GM12878 (cell line): ENCODE measurements at places on chromosomes 4 and X. TPM values are rescaled to one million over a fixed set of nuclear protein-coding genes. Genes with fewer than 3 reads are reported as not detected.
A peak's percentile ranks its signal among the peaks of the same experiment; 100 is the strongest.

DNA sequence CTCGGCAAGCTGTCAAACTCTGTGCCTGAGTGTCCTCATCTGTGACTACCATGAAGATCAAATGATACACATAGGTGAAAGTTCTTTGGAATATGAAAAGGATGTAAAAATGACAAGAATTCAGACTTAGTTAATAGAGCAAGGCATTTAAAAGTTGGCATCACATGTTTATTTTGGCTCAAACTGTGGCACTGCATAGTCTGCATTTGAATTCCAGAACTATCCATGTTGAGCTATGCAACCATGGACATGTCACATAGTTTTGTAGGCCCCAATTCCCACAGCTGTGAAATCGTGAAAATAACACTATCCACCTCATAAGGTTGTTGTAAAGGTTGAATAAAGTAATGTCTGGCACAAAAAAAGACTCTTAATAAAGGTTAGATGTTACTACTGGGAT is 33.9 kb downstream of the AFF2 start:
- H3K27ac ChIP-seq: no peak overlapping the region
- DNase-seq: no peak
- H3K4me1 ChIP-seq: no peaks in the 10 kb centered on the region
- no peak overlapping the region for H3K4me3 ChIP-seq
- no peaks in the 10 kb centered on the region for H3K36me3 ChIP-seq

DNA sequence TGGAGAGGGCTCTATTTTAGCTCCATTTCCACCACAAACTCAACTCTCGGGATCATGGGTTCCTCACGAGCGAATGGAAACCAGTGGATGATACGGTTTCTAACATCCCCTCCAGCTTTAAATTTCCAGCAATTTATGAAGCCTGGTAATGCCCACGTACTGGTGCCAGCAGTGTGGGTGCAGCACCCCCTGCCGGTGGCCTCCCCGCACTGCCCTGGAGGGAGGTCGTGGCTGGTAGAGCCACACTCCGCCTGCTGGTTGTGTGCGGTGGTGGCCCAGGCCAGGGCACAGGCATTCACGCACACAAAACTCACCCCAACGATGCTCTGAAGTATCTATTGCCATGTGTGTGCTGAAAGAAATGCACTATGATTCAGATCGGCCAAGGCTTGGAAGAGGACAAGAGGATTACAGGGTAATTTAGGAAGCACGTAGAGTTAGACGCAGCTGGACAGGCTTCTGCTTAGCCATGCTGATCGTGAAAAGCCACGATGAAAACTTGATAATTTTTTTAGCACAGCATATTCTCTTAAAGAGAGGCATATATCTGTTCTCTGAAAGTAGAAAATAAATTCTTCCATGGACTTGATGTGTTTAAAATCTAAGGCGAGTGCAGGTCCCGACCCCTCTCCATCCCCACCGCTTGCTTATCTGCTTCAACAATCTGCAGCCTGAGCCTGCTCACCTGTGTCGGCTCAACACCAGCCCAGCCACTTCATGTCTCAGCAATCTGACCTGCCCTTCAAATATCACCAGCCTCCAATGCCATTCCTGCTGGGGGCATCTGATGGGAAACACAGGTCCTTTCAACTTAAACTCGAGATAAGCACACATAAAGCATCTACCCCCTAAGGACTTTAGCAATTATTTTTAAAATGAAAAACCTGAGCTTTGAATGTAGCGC is 59.1 kb downstream of the SCD5 start:
- no peak overlapping the region for H3K27ac ChIP-seq
- DNase-seq: peak; percentile 12
- H3K4me3 ChIP-seq: no peak overlapping the region
- peaks cover 3% of the 10 kb centered on the region for H3K4me1 ChIP-seq

DNA sequence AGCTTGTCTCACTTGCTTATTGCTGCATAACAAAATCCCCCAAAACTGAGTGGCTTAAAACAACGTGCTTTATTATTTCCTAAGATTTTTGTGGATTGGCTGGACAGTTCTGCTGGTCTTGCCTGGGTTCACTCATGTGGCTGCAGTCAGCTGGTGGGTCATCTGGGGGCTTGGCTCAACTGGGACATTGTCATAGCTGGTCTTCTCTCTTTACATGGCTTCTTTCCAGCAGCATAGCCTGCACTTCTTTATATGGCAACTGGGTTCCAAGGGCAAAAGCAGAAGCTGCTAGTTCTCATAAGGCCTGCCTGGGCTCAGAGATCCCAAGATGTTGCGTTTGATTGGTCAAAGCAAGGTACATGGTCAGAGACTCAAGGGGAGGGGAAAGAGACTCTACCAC is 33.7 kb upstream of the STAG2 start:
- no peak for DNase-seq
- no peaks in the 10 kb centered on the region for H3K4me1 ChIP-seq
- no peaks in the 10 kb centered on the region for H3K36me3 ChIP-seq

GRCh38 chr4:41205130-41205529 is 9.2 kb downstream of the APBB2 start:
- no peak overlapping the region for H3K27ac ChIP-seq
- no peak for DNase-seq
- H3K27me3 ChIP-seq: no peaks in the 10 kb centered on the region
- no peak overlapping the region; the same call in 1 of the 2 replicates for H3K4me3 ChIP-seq

GRCh38 chrX:4655743-4656142 is 942.3 kb upstream of the PRKX start:
- no peaks in the 10 kb centered on the region for H3K4me1 ChIP-seq
- no peaks in the 10 kb centered on the region for H3K27me3 ChIP-seq
- DNase-seq: no peak
- H3K4me3 ChIP-seq: no peak overlapping the region
- no peak overlapping the region for H3K27ac ChIP-seq

DNA sequence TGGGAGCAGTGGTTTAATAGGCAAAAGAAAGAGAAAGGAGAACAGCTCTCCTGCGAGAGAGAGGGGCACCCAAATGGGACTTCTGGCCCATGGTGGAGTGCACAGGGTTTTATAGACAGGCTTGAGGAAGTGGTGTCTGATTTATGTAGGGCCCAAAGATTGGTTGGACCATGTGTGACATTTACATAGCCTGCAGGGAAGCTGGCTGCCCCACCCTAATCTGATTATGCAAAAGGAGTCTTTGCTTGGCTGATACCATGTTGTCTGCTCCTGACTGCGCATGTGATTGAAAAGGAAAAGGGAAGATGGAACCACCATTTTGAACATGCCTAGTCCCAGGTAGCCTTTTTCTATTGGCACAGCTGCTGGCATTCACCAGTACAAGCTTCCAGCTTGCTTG is 100.0 kb upstream of the DIPK2B start:
- H3K36me3 ChIP-seq: no peaks in the 10 kb centered on the region
- H3K4me3 ChIP-seq: no peak overlapping the region
- no peaks in the 10 kb centered on the region for H3K27me3 ChIP-seq
- H3K4me1 ChIP-seq: no peaks in the 10 kb centered on the region
- no peak for DNase-seq

GRCh38 chr4:141642063-141642462 is 5.7 kb downstream of the IL15 start:
- H3K27ac ChIP-seq: no peak overlapping the region
- no peaks in the 10 kb centered on the region for H3K27me3 ChIP-seq

GRCh38 chr4:182978152-182978827 is 61.1 kb upstream of the DCTD start:
- H3K27ac ChIP-seq: peak overlapping the region; percentile 55
- H3K4me1 ChIP-seq: peaks cover 8% of the 10 kb centered on the region
- H3K4me3 ChIP-seq: no peak overlapping the region
- no peaks in the 10 kb centered on the region for H3K36me3 ChIP-seq
- H3K27me3 ChIP-seq: no peaks in the 10 kb centered on the region
- peak; percentile 45 for DNase-seq

EVC gene
- total RNA-seq: 51.2 and 55.9 TPM in 2 replicates
